IPS DF 6.9 (cell line): ENCODE measurements at places on chromosomes 5 and 9.

GRCh38 chr9:128081056-128081455 lies 13.0 kb downstream of the SLC25A25 start:
- DNase-seq, result no peak

DNA sequence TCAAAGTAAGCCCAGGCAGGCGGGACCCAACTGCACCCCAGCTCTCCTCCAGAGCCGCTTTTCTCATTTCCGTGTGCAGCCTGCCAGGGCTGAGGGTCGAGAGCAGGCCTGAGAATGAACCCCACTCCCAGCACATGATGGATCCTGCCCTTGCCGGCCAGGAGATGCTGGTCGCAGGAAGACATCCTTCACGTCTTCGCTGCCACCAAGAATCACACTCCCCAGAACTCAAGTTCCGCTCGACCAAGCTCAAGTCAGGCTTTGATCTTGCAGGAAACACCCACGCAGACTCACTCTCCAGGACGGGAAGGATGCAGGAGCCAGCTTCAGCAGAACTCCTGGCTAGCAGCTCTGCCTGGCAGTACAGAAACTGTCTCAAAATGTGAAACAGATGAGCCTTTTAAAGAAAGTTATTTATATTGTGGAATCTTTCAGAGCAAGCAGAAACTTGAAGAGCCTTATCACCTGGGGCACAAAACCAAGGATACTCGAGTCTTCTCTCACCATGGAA lies 102.4 kb downstream of the ROR2 start:
- DNase-seq, result no peak

- no peak for DNase-seq
Measured at GRCh38 chr9:14383773-14384172, 69.8 kb upstream of the NFIB start.

GRCh38 chr9:110050925-110051355 lies 157.0 kb downstream of the C9orf152 start:
- no peak for DNase-seq

GRCh38 chr9:83060556-83060955 lies 2.4 kb downstream of the RASEF start:
- DNase-seq, result no peak
